ENCODE measurements at places on chromosomes 7 and 10. TPM values are rescaled to one million over a fixed set of nuclear protein-coding genes. Genes with fewer than 3 reads are reported as not detected.

DNA sequence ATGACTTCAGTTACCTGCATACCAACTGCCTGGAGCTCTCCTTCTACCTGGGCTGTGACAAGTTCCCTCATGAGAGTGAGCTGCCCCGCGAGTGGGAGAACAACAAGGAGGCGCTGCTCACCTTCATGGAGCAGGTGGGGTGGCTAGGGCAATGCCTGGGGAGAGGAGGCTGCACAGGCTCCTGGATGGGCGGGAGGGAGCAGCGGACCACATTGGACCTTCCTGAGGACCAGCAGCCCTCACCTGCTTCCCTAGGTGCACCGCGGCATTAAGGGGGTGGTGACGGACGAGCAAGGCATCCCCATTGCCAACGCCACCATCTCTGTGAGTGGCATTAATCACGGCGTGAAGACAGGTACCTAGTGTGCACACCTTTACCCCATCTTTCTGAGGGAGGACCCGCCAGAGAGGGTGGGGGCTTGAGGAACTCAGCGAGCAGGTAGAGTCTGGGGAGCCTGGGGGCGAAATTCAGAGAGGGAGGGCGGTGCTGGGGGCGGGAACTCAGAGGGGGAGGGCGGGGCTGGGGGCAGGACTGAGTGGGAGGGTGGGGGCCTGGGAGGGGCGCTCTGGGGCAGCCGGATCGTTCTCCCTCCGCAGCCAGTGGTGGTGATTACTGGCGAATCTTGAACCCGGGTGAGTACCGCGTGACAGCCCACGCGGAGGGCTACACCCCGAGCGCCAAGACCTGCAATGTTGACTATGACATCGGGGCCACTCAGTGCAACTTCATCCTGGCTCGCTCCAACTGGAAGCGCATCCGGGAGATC lies 9.0 kb downstream of the AEBP1 start:
- no peak for DNase-seq

DNA sequence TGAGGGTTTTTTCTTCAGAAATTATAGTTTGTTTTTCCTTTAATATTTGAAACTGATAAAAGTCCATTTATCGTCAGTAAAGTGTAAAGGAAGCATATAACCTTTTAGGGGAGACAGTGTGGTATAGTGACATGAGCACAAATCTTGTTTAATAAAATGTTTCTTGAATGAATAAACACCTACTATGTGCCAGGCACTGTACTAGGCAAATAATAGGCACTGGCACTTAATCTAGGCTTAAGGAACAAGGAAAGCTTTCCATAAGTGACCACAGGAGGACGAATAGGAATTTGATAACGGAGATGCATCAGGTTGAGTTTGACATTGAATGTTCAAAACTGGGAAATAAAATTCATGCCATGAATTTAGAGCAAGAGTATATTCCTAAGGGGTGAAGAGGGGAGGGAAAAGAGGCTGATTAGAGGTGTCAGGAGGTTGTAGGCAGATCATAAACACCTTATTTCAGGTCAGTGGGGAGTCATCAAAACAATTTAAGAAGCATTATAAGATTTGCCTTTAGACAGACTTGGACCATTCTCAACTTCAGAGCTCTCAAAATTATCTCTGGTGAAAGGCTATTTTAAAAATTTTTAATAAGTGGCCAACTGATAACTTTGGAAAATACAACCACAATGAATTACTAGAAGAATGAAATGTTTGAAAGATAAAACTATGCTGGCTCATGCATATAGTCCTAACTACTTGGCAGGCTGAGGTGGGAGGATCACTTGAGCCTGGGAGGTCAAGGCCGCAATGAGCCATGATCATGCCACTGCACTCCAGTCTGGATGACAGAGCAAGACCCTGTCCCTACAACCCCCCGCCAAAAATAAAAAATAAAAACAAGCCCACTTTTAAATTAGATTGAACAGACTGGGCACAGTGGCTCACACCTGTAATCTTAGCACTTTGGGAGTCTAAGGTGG lies 22.4 kb downstream of the RALA start:
- no peak for DNase-seq

TMEM106B gene
- polyA plus RNA-seq: 106 TPM

CCDC3 gene
- 11.3 TPM for polyA plus RNA-seq

GRCh38 chr10:112243713-112244112 lies 39.5 kb upstream of the TECTB start:
- DNase-seq: no peak

GRCh38 chr7:131141443-131141967 lies 186.2 kb upstream of the MKLN1 start:
- no peak for DNase-seq

DNA sequence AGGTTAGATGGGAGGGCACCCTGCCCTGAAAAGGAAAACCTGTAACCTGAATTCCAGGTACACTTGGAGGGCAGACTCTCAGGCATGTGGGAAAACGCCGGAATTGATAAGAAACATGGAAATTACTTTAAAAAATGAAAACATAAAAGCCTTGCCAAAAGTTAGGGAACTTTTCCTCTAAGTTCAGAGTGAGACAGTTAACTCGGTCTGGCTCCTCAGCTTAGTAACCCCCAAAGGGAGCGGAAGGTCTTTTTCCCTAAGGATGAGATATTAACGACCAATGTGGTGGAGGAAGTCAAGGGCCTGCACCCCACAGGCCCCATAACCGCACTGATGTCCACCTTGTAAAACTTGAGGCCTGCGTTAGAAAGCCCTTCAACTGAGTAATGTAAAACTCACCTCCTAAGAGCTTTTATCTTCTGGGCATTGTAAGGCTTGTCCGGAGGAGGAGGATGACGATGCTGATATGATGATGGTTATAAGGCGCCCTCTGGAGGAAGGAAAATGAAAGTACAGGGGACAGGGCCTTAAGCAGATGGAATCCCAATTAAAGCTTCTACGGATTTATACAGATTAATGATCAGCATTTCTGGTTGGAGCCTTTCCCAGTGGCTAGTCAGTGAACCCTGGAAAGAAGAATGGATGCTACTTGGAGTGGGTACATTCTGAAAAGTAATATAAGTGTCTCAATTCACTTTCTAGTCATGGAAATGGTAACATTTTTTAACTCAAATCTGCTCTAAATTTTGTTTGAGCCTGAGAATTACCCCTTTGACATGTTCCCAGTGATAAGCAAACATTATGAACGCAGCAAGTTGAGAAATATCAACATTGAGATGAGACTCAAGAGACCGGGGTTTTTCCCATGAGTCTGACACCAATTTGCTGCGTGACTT lies 694 bp downstream of the COL1A2 start:
- DNase-seq: peak; percentile 78

HYAL4 gene
- polyA plus RNA-seq: 0.08 TPM

LIPM gene
- polyA plus RNA-seq: not detected

GAD2 gene
- 2.2 TPM for polyA plus RNA-seq

ABCC2 gene
- 13.0 TPM for polyA plus RNA-seq

KIAA1549 gene
- 17.5 TPM for polyA plus RNA-seq

OSBPL3 gene
- polyA plus RNA-seq: 15.5 TPM

DNA sequence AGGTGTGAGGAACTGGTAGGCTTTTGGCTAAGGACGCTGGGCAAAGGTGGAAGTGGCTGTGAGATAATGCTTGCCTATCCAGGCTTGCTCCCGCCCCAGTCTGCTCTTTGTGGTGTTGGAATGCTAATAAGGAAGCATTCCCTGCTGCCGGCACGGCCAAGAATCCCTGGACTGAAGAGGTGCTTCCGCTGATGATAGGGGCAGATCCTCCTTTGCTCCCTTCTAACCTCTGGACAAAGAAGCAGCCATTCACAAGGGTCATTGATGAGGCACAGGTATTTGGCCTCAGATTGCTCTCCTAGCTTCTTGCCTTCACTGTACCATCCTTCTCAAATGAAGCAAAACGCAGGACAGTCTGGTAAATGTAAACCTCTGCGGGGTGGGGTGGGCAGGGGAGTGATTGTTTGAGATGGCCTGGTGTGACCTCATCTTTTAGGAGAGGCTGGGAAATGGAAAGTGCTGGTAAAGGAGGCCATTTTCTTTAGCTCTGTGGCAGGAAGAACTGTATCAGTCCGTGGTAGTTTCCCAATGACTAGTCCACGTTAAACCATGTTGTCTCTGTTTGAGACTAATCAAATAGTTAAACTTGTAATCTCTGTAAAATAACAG lies 1.7 kb downstream of the PGAM1 start:
- DNase-seq: no peak

DNA sequence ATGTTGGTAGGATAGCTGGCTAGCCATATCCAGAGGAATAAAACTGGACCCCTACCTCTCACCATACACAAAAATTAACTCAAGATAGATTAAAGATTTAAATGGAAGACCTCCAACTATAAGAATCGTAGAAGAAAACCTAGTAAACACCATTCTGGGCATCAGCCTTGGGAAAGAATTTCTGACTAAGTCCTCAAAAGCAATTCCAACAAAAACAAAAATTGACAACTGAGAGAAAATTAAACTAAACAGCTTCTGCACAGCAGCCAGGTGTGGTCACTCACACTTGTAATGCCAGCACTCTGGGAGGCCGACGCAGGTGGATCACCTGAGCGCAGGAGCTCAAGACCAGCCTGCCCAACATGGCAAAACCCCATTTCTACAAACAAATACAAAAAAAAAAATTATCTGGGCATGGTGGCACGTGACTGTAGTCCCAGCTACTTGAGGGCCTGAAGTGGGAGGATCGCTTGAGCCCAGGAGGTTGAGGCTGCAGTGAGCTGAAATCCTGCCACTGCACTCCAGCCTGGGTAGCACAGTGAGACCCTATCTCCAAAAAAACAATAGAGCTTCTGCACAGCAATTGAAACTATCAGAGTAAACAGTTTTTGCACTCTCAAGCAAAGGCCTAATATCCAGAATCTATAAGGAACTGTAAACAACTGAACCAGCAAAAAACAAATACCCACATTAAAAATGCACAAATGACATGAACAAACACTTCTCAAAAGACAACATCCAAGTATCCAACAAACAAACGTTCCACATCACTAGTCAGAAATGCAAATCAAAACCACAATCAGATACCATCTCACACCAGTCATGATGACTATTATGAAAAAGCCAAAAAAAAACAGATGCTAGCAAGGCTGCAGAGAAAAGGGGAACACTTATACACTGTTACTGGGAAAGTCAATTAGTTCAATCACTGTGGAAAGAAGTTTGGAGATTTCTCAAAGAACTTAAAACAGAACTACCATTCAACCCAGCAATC lies 4.8 kb downstream of the CRPPA start:
- no peak for DNase-seq

EN2 gene
- polyA plus RNA-seq: 0.24 TPM

GRCh38 chr7:129689995-129690581 lies 78.6 kb downstream of the NRF1 start:
- no peak for DNase-seq

- no peak for DNase-seq
Measured at GRCh38 chr10:61029411-61029810, 85.4 kb upstream of the RHOBTB1 start.

- DNase-seq: no peak
Measured at GRCh38 chr10:71478173-71478572, 81.5 kb downstream of the CDH23 start.

DNA sequence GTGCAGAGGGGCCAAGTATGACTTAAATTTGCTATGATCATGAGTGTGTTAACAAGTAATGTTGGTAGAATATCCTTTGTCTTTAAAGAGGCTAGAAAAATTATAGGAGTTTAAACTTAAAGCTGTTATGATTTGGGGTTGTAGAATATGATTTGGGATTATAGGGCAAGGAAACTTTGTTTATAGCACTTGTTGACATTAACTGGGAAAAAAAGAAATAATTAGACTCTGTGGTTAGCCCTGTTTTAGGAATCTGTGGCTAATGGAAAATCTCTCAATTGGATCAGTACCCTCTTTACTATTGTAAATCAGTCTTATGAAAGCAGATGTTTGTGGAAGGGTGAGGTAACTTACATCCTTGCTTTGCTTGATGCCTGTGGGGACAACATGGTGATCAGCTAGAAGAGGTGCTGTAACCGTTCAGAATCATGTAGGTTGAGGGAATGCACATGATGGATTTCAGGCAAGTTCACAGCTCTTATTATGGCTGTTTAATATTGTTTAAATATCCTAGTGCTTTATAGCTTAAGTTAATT lies 11.1 kb downstream of the ING3 start:
- DNase-seq: no peak

ATAD1 gene
- 46.6 TPM for polyA plus RNA-seq

- no peak for DNase-seq
Measured at GRCh38 chr7:55198634-55199392, 166.3 kb upstream of the LANCL2 start.

GRCh38 chr7:16815001-16815400 lies 10.2 kb upstream of the AGR2 start:
- no peak for DNase-seq

PRSS37 gene
- 1.0 TPM for polyA plus RNA-seq

Measured in left renal cortex interstitium (tissue), 4 donors.